ENCODE measurements at places on chromosomes 11 and 22.

DNA sequence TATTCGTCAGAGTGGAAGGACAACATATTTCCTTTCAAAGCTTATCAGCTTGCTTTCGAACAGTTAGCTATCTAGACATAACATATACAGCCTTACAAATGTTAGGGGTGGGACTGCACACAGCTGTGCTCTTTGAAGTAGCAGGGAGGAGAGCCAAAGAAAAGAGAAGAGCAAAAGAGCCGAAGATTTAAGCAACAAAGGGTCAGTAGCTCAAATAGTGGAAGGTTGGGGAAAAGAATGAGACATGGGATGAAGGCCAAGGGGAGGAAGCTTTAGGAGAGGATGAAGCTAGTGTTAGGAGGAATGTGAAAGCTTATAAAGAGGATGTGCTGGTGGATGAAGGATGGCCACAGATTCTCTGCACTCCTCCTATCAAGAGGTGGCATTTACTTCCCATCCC is 31.8 kb upstream of the IGSF22 start:
- DNase-seq: no peak

DNA sequence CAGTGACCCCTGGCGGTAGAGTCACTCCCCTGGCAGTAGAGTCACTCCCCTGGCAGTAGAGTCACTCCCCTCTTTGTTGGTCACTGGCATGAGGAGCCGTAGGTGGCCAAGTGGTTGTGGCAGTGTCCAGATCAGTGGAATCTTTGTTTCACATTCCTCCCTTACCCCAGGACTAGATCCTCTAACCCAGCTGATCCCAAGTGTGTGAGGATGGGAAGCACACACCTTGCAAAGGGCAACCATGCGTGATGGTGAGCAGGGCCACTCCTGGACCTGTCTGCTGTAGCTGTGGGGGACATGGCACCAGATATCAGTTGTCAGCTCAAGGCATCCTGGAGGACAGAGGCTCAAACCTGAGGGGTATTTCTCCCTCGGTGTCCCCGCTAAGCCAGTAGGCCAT is 37.8 kb downstream of the OSBP2 start:
- DNase-seq: no peak

DNA sequence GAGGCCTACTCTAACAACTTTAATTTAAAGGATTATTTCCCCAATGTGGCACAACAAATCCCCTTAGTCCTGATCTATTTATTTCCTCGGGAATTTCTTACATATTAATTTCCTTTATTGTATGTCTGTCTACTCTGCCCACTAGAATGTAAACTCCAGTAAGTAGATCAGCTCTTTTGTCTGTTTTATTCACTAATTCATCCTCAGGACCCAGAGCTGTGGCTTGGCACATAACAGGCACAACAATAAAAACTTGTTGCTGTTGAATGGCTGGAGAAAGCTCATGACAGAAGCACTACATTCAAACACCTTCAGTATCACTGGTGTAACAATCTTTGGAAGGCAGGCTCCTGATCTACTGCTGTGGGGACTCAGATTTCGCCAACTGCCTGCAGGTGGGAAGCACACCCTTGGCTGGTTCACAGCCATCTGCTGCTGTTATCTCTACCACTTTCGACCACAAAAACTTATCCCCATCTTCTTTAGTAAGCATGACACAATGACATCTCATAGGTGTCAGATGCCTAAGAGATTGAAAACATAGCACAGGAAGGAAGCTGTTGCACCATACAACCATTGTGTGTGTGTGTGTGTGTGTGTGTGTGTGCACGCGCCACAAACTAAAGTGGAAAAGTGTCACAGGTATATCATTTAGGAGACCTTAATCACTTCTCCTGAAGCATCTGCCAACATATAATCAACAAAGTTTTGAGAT is 11.9 kb downstream of the HIRA start:
- peak; percentile 74 for DNase-seq

DNA sequence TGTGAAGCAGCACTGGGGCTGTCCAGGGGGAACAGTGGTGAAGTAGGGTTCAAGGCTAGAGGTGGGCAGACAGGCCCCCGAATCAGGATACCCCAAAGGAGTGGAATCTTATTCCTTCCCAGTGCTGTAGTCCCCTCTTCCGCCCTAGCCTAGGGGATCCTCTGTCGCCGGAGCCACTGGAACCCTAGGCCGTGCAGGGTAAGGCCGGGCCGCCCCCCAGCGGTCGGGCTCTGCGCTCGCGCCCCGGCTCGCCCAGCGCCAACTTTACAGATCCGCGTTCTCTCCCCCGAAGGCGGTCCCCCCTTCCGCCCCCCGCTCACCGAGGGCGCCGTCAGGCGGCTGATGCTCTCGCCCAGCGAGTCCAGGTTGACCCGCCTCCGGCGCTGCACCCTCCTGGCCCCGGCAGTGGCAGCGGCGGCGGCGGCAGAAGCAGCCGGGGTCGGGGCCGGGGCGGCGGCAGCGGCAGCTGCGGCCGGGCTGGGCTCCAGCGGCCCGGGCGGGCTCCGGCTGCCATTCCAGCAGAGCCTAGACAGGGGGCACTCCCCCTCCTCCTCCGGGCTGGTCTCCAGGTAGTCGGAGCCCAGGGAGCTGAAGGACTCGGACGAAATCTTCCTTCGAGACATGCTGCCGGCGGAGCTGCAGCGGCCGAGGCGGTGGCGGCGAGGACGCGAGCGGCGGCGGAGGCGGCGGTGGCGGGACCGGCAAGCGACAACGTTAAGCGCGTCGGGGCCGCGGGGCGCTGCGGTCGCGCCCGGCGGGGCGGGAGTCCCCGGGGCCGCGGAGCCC is 650 bp downstream of the GUCY1A2 start:
- no peak for DNase-seq

DNA sequence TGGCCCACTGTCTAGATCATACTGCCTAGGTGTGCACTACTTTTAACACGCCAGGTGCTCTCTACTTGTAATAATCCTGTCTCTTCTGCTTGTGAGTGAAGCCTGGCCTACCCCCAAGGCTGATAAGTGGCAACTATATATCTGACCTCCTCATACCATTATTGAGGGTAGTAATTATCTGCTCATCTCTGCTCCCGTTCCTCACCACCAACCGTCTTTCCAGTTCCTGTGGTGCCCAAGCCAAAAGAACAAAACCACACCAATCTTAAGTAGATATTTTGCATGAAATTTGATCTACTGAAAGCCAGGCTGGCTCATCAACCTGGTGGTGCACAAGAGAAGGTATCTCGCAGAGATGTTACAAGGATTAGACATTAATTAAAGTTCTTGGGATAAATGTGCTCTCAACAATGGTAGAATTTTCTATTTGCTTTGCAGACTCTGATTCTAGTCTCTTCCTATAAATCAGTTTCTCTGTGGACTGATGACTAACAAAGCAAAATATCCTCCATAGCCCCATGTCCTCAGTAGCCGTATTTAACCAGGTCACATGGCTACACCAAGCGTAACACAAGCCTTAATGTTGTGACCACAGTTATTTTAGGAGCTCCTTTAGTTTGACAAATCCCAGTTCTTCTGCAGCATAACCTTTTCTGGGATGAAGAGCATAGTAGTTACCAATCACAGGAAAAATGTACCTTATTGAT is 267.2 kb downstream of the NTM start:
- DNase-seq: no peak

- DNase-seq: no peak
Observed at GRCh38 chr11:62715150-62716130, 8.0 kb downstream of the GNG3 start.

GRCh38 chr11:84855508-84856245 is 771.5 kb downstream of the DLG2 start:
- DNase-seq: no peak

GRCh38 chr22:38383417-38383816 is 66.2 kb upstream of the CSNK1E start:
- no peak for DNase-seq

- DNase-seq: no peak
Observed at GRCh38 chr11:66850235-66850587, 6.7 kb upstream of the LRFN4 start.

- no peak for DNase-seq
Observed at GRCh38 chr11:57196596-57196995, 14.8 kb downstream of the LRRC55 start.

GRCh38 chr11:31150841-31151240 is 218.7 kb downstream of the DCDC1 start:
- no peak for DNase-seq

- no peak for DNase-seq
Observed at GRCh38 chr11:63872800-63873197, 33.9 kb downstream of the MARK2 start.

GRCh38 chr22:23110922-23111527 is 30.8 kb downstream of the RSPH14 start:
- no peak for DNase-seq

DNA sequence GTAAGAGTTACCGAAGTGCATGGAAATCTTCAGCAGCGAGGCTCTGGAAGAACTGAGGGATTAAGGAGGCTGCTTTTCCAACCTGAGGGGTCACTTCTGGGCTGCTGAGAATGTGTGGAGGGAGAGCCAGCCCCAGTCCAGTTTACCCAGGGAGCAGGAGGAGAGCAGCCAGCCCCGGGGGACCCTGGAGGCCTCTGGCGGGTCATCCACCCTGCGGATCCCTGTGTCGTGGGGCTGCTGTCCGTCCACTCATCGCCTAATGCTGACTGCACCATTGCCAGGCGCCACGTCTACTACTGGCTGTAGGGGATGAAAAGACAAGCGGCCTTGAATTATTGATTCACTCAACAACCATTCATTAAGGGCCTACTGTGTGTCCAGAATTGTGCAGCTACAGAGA is 228.7 kb upstream of the TBCEL start:
- no peak for DNase-seq

DNA sequence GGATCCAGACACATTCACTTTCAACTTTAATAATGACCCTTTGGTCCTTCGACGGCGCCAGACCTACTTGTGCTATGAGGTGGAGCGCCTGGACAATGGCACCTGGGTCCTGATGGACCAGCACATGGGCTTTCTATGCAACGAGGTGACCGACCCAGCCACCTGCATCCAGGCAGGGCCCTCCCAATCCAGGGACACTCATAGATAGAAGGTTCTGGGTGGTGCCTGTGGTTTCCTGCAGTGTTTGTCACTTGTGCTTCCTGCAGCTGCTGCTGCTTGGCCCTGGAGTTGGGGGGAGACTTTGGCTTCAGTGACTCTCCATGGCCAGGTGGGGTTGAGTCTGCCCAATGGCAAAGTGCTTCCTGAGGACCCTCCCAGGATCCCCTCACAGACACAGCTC is 7.3 kb downstream of the APOBEC3B start:
- peak; percentile 30 for DNase-seq

- no peak for DNase-seq
Observed at GRCh38 chr22:46911346-46911745, 148.9 kb downstream of the TBC1D22A start.

- DNase-seq: peak; percentile 36
Observed at GRCh38 chr11:67120881-67121710, 2.0 kb downstream of the KDM2A start.

DNA sequence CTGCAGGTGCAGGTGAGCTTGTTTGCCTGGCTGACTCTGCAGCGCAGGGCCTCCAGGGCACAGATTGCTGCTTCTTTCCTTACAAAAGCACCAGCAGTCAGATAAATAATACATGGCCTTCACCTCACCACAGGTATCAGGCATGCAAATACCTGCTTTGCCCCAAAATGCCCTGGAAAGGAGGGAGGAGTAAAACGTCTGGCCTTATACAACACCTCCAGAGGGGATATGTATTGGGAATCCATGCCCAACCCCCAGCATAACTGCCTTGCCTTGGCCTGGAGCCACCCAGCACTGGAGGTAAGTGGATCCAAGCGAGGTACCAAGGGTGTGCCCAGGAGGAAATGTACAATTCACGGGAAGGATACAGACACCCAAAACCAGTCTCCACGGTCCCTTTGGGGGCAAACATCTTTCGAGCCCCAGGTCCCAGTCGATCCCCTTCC is 860 bp downstream of the TMEM184B start:
- DNase-seq: peak; percentile 13

GRCh38 chr11:721247-721740 is 15.3 kb downstream of the EPS8L2 start:
- DNase-seq: no peak

- DNase-seq: no peak
Observed at GRCh38 chr22:26516503-26516902, 4.2 kb upstream of the TFIP11 start.

- DNase-seq: no peak
Observed at GRCh38 chr11:117881217-117881616, 4.8 kb upstream of the FXYD6 start.

GRCh38 chr11:1759151-1759850 is 4.4 kb downstream of the CTSD start:
- no peak for DNase-seq

DNA sequence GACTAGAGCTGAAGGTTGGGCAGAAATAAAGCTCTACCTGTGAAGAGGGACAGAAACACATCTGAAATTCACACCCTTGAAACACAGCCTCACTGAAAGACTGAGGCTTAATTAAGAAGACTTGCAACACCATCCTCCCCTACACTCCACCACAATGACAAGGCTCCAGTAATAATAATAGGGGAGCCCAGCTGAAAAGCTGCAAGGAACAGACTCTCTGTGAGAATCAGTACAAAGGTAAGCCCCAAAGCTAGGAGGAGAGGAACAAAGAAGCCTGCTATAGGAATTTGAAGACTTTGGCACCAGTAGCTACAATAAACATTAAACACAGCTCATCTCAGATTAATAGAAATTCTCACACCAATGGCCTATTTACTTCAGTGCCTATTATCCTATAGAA is 176.9 kb downstream of the FAT3 start:
- no peak for DNase-seq

- DNase-seq: peak; percentile 85
Observed at GRCh38 chr22:44697423-44698141, 4.4 kb upstream of the PRR5 start.

GRCh38 chr11:1208394-1209261 is 14.2 kb upstream of the MUC5B start:
- DNase-seq: no peak

DNA sequence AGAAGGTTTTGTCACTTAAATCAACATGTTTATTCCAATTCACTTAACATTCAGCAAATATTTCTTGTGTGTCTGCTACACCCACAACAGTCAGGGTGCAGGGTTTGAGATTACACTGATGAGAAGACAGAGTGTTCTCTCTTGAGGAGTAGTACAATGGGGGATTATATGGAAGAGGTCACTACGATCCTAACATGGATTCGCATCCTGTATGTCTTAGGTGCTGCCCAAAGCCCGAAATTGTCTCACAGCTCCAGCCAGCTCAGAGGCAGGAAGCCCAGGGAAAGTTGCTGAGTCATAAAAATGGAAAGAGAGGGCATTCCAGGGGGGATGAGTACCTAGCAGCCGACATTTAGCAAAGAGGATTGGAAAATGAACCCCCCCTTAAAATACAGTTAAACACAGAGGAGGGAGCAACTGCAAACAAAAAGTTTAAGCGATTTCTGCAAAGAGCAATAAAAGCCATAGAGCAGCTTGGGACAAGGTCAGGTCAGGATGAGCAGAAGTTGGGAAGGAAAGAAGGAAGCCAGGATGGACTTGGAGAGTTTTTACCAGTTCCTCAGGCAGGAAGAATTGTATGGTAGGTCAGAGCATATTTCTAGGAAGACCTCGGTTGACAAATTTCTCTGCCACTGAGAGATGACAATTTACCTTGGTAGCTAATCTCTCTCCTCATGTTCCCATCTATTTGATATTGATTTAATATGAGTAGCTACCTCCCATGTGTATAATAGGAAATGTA is 49.5 kb downstream of the IGLL5 start:
- DNase-seq: no peak
